ENCODE measurements at places on chromosomes 12 and 14.

GRCh38 chr12:14614704-14615121 is 47.0 kb upstream of the PLBD1 start:
- no peak for DNase-seq

- no peak for DNase-seq
Observed at GRCh38 chr14:54094765-54095164, 138.1 kb upstream of the BMP4 start.

- no peak for DNase-seq
Observed at GRCh38 chr12:54558311-54558710, 8.9 kb downstream of the PDE1B start.

DNA sequence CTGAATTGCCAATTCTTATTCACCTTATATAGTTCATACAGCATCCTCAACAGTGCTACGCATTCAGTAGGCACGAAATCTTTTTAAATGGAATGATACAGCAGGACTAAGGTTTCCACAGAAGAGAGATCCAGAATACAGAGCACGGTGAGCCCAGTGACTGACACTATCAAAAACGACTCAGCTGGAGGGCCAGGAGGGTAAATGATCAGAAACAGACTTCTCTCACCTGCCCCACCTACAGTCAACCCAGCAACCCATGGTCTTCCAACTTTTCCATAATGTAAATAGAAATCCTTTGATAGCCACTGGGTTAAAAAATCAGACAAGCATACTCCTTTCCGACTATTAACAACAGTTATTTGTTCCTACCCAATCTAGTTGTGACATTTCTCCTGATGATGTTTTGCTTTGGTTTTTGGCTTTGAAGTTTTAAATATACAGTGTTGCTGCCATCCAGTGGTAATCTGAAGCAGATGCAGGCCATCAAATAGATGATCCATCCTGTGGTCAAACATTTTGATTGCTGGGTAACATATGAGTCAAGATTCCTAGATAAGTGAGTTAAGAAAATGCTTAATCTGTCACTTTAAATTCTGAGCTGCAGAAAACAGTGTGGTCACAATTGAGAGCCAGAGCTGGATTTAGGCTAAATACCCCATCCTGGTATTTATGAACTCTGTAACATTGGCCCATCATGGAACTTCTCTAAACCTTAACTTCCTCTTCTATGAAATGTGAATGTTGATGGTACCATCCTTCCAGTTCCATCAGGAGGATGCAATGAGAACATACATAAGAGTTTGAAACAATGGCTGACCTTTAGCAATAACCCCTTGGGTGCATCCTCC is 42.0 kb downstream of the GPHB5 start:
- no peak for DNase-seq

DNA sequence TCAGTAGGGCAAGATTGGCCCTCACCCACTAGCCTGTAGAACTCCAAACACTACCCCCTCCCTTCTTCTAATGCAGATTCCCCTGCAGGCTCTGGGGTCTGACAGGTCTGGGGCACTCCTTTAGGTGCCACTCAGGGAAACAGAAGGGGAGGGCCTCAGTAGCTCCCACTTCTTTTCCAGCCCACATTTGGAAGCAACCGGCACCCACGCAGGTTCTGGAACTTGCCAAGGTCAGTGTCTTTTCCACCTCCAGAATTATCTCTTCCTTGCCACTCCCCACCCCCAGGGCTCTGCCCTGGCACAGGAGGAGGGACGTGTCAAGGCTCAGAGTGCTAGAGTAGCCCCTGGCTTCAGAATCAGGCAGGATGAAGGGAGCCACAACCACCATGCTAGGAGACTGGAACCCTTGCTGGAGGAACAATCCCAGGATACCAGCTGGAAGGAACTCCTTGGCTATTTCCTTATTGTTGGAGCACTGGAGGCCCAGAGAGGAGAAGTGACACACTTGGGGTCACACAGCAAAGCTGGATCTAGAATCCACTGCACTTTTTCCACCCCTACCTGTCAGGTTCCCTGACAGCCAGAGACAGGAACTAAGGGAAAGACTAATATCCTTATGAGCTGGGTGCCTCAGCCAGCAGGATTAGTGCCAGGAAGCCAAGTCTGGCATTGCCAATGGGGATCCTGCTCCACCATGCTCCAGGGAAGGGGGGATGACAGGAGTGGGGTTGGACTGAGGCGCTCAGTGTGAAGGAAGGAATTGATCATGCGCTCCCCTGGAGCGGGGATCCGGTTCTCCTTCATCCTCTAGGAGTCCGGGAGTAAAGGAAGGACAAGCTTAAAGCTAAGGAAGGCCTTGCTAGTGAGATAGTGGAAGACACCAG is 1.8 kb upstream of the FIGNL2 start:
- DNase-seq = no peak

DNA sequence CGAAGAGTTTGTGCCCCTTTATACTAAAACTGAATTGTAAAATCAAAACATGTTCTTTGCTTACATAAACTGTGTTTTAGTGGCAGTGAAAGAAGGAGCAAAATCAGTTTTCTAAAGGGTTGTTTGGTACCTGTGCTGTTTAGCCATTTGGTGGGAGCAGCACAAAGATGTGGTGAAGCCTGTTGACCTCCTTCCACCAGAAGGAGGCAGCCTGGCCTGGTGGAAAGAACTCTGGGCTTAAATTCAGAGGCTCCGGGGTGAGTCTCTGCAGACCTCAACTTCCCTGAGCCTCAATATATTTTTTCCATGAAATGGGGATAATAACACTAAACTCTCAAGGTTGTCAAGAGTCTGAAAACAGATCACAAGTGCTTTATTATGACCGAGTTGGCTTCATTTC is 502.5 kb downstream of the VRK1 start:
- no peak for DNase-seq

DNA sequence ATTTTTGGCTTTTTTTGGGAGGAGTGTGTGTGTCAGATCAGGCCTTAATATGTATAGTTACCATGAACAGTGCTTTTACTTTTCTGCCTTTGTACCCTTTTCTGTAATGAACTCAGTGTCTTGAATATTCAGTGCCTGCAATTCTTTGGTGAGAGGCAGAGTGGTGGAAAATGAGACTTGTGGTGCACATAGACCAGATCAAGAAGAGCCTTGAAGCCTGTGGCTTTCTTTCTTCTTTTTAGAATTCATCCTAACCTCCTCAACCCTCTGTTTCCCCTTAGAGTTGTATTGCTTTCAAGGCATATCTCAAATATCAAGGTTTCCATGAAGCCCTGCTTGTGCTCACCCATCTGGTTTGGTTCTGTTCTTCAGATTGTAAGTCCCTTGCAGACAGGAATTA is 2.6 kb downstream of the YLPM1 start:
- no peak for DNase-seq

DNA sequence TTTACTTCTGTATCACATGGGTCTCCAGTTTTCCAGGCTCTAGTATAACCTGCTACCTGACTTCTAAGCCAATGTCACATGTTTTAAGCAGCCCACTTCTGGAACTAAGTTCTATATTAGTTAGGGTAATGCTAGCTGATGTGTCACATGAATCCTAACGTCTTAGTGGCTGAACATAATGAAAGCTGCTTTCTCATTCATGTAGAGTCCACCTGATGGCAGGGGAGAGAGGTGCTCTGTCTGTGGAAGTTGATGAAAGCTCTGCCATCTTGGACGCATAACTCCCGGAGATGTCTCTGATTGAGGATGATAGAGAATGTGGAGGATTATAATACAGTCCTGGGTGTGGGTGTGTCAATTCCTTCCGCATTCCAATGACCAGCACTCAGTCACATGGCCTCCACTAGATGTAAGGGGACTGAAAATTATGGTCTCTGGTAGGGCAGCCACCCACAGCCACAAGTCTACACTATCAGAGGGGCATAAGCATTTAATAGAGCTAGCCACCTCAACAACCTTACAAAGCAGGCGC is 234.4 kb upstream of the CRY1 start:
- DNase-seq = no peak

DNA sequence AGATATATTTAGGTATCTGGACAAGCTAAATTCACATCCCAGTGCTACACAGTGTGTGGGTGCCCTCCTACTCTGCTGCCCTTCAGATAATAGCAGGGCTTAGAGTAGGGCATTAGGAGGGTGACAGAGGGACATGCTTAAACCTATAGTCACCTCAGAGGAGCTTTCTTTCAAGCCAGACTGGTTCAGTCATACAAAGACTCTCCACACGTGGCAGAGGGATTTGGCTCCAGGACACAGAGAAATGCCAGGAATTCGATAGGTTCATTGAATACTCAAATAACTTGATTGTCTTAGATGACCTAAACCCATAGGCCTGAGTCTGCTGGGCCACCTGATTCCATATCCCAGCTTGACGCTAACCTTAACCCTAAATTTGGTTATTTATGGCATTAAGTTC is 163.5 kb downstream of the TPH2 start:
- DNase-seq = no peak

GRCh38 chr12:84502907-84503787 is 409.5 kb downstream of the SLC6A15 start:
- no peak for DNase-seq
